ENCODE measurements at places on chromosomes 2 and 18.

DNA sequence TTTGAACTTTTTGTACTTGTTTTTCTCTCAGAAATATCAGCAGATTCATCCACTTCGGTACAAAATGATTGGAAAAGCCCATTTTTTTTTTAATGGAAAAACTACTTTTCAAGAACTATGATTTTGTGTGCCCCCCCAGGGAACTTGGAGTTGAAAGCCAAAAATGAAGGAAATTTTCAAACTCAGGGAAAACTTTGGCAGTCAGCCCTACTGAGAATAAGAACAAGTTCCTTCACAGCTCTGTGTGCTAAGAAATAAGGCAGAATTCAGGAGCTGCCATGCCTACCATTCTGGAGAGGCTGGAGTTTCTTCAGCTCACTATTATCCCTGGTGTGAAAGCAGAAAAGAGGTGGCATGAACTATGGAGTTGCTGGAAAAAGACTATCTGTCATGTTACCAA lies 226.0 kb upstream of the SLC35G4 start:
- DNase-seq, result no peak

DNA sequence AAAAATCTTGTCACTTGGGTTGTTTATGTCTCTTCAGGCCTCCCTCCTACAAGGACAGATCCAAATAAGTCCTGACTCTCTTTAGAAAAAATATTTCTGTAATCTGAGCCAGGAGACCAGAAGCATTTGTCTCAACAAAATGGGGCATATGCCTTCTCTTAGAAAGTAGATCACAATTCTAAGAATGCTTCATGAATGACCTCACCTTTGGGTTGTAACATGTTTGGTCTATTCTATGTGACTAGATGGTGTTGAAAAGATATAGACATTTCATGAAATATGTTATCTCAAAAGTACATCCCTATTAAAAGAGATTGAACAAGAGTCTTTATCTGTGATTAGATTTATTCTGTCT lies 159.0 kb upstream of the SETBP1 start:
- no peak for DNase-seq

DNA sequence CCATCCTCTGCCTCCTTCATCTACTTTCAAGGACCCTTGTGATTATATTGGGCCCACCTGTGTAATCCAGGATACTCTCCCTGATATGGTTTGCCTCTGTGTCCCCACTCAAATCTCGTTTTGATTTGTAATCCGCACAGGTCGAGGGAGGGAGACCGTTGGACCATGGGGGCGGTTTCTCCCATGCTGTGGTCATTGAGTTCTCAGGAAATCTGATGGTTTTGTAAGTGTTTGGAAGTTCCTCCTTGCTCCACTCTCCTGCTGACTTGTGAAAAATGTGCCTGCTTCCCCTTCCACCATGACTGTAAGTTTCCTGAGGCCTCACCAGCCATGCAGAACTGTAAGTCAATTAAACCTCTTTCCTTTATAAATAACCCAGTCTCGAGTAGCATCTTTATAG lies 42.0 kb upstream of the EML6 start:
- DNase-seq, result no peak

DNA sequence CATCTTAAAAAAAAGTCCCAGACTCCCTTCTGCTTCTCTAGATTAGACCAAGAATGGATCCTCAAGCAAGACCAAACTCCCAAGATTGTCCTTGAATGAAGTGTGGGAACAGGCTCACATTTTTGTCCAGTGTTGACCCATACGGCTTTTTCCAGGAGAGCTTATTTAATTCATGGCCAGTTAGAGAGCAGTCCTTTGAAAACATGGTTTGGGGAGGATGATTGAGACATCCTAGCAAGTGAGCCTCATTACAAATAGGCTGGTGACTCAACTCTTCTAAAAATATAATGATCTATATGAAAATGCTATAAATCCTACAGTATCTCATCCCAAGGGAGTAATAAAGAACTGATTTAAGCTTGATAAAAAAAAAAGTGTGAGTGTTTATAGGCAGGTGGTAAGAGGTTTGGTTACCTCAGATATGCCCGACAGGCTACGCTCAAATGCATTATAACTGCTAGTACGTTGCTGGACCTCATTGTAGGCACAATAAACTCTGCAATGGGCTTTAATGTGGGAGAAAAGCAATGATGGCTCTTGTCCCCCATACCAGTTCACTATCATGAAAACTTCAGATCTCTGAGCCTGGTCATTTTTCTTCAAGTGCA lies 17.0 kb downstream of the ANKRD29 start:
- no peak for DNase-seq

DNA sequence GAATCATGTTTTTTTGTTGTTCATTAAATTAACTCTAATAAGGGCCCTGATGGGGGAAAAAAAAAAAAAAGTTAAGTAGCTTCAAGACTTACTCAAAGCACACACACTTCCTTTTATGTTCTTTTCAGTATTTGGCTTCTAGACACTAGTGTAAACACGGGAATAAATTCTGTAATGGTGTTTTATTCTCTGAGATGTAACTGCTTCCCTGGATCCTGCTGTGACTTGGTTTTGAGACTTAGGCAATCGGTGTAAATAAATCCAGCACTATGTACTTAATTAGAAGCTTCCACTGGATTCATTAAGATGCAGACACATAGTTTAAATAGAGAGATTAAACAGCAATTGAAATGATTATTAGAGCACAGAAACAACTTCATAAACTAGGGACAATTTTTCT lies 26.1 kb upstream of the AP1S3 start:
- no peak for DNase-seq

DNA sequence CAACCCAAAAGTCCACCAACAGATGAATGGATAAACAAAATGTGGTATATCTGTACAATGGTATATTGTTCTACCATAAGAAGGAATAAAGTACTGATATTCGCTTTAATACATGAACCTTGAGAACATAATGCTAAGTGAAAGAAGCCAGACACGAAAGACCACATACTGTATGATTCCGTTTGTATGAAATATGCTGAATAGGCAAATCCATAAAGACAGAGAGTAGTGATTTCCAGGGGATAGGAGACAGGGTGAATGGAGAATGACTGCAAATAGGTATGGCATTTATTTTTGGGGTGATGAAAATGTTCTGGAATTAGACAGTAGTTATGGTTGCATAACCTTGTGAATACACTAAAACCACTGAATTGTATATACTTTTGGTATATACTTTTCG lies 28.6 kb upstream of the IHH start:
- DNase-seq, result no peak

DNA sequence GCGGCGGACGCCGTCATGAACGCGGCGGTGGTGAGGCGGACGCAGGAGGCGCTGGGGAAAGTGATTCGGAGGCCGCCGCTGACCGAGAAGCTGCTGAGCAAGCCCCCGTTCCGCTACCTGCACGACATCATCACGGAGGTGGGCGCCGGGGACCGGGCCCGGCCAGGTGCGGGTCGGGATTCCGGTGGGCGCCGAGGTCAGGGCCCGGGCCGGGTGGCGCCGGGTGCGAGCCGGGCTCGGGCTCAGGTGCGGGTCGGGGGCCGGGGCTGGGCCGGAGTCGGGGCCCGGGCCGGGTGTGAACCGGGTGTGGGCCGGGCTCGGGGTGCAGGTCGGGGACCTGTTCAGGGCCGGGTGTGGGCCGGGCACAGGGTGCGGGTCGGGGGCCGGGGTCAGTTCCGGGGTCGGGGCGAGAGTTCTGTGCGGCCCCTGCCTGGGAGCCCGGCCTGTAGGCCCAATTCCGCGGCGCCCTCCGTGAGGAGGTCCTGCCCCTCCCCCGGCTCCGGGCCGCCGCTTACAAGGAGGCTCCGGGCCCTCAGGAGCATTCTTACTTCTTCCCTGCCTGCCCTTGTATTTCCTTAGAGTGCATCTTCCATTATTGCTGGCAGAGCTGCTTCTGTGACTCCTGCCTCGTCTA lies 447 bp downstream of the TRAF3IP1 start:
- peak; percentile 36 for DNase-seq
